ENCODE measurements at places on chromosomes 16 and 17.

DNA sequence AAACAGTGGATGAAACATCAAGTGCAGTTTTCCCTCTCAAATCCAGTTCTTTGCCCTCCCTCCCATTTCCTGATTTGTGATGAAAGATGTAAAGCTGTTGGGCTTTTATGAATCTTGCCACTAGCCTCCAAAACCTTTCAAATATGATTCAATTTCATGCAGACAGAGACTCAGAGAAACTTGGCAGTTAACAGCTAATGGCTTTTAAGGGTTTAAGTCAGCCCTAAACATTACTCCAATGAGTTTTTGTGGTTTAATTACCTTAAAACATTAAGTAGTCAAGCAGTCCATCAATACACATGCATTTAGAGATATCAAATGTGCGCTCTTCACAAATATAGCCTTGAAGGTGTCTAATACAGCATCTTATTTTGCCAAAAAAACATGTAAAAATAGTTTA lies 1594.0 kb upstream of the GOT2 start:
- DNase-seq: no peak

DNA sequence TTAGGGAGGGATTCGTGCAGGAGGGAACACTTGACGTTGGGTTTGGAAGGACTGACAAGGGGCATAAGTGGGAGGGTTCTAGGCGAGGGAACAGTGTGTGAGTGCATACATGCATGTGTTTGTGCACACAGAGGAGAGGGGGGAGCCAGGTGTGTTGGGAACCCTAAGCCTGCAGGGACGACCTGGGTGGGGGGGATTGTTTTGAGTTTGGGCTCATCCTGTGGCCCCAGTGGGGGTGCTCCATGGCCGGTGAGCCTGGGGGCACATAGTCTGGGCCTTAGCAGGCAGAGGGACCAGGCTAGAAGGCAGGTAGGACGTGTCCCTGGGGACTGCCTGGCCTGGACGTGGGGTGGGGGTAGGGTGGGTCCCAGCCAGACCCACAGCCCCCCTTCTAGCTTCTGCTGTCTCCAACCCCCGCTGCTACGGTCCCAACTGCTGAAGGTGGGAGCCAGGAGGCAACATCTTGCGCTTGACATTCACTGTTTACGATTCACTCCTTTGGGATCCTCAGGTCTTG lies 11.9 kb upstream of the RASD1 start:
- no peak for DNase-seq

DNA sequence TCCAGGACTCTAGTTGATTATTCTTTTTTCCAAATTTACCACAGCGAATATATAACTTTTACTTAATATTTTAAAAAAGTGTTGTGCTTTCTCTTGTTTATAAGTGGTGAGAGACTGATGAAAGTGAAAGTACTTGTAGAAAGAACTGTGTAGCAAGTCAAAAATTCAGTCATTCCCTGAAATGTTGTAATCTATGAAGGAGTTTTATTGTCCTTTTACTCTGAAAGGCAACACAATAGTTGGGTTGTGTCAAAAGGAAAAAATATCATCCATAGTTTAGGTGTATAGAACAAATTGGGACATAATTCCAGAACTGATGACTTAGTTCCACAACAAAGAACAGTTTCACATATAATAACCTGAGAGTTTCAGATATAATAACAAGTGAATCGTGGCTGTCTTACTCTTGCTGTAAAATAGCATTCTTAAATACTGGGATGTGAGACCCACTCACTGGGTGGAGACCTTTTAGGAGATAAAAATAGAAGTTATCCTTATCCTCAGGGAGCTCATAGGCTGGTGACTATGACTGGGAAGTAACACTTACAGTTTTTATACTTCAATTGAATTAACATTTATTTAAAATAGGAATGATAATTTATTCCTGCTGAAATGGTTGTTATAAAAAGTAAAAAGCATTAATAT lies 20.6 kb downstream of the CYB5B start:
- DNase-seq: no peak

GRCh38 chr17:2190014-2190413 lies 113.6 kb downstream of the SMG6 start:
- no peak for DNase-seq

- DNase-seq: no peak
Observed at GRCh38 chr16:63876103-63876502, 1245.8 kb downstream of the CDH11 start.

DNA sequence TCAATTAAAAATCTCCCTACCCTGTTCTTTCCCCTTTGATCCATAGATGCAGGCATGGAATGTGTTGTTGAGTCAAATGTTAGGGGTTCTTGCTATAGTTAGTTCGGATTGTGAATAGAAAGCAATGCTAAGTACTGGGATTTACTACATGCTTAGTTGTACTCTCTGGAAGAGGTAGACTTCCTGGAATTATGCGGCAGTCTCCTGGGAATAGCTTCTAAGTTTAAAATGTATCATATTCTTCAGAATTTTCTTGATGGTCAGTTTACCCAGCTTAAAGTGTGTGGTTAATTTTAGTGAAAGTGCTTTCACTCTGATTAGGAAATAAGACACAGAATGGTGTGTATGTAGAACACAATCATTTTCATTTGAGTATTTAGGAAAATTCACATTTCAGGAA lies 3.5 kb downstream of the CLTC start:
- DNase-seq: no peak

GRCh38 chr17:81931557-81932332 lies 4.2 kb upstream of the MAFG start:
- DNase-seq: no peak

DNA sequence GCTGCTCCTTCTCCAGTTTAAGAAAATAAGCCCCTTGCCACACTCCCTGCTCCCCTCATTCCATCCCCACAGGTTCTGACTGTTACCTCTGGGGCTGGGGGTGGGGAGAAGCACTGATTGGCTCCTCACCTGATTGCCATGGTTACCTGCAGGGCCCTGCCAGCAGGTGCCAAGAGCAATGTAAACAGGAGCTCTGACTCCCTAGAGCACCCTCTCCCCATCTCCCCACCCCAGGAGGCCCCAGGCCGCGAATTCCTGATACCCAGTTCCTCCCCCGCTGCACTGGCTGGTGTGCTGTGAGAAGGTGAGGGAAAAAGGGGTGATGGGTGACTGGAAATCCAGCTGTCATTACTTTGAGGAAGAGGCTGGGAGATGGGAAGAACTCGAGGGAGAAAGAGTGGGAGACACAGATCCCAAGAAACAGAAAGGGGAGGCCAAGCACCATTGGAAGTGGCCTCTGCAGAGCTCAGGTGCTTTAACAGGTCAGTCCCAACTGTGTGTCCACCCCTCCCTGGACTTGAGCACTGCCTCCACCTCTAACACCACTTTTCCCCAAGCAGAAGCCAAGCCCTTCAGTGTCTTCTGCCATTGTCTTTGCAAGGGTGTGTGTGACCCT lies 4.5 kb downstream of the PCGF2 start:
- no peak for DNase-seq

DNA sequence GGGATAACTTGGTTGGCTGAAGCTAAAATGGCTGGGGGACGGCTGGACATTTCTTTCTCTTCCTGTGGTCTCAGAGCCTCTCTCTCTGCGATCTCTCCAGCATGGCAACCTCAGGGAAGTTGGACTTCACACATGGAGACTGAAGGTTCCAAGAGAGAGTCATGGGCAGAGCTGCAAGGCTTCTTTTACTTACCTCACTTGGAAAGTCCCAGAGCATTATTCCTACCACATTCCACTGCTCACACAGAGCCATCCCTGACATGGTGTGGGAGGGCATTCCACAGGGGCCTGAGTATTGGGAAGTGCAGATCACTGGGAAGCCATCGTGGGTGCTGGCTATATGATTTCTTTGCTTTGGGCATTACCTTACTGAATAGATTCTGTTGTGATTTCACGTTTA lies 9.8 kb upstream of the SLC6A2 start:
- DNase-seq: no peak

DNA sequence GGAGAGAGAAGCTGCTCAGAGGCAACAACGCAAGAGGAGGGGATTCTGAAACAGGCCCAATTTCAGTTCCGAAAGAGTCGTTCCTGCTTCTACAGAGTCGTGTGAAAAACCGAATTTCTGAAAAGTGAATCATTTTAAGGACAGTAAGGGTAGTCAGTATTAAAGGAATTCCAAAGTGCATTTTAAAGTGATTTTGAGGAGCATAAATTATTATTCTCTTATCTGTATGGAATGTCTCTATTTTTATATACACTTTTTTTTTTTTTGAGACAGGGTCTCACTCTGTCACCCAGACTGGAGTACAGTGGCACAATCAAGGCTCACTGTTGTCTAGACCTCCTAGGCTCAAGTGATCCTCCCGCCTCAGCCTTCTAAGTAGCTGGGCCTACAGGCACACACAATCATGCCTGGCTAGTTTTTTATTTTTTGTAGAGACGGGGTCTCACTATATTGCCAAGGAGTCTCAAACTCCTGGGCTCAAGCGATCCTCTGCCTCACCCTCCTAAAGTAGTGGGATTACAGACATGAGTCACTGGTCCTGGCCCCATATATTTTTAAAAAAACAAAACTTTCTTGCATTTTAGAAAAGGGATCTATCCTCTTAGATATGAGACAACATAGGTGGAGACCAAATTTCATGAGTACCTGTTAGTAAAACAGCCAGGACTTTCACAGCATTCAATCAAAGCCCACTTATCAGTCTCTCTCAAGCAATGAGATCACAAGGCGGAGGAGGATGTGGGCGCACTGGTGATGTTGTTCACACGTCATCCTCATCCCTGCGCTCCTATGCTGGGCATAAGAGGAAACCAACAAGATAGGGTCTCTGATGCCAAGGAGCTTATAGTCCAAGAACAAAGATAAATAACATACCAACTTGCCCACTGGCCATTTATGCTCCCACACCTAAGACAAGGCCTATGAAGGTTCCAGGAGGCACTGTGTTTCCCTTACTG lies 53.2 kb downstream of the SMG6 start:
- no peak for DNase-seq

DNA sequence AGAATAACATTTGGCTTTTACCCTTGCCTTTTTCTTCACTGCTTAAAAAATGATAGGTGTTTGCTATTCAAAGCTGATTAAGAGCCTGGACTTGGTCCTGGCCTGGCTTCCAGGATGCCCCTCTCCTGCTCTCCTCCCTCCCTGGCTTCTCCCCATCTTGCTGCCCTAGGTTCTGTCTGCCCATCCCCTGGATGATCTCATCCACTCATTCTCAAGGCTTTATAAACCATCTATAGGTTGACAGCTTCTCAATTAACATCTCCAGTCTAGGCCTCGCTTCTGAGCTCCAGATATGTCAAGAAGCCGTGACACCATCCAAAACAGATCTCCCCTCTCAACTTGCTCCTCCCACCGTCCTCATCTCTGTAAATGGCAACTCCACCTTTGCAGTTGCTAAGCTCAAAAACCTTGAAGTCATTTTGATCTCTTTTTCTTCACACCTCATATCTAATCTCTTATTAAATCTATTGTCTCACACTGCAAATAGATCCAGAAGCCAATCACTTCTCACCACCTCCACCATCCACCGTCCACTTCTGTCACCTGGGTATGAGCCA lies 8.7 kb downstream of the ZNF771 start:
- no peak for DNase-seq

All from kidney glomerular epithelial cell (primary cell).